ENCODE measurements at places on chromosomes 5 and 9. TPM values are rescaled to one million over a fixed set of nuclear protein-coding genes. Genes with fewer than 3 reads are reported as not detected.
A peak's percentile ranks its signal among the peaks of the same experiment; 100 is the strongest.

- H3K27ac ChIP-seq: no peak overlapping the region
- no peaks in the 10 kb centered on the region for H3K27me3 ChIP-seq
- H3K36me3 ChIP-seq: no peaks in the 10 kb centered on the region
- DNase-seq: peak; percentile 27
- peaks cover 53% of the 10 kb centered on the region for H3K4me1 ChIP-seq
- no peak overlapping the region for H3K4me3 ChIP-seq
Observed at GRCh38 chr9:68949271-68950000, 64.5 kb downstream of the PRKACG start.

The UBE2QL1 gene
- 0.10 TPM for total RNA-seq

The FGF1 gene
- total RNA-seq: not detected

DNA sequence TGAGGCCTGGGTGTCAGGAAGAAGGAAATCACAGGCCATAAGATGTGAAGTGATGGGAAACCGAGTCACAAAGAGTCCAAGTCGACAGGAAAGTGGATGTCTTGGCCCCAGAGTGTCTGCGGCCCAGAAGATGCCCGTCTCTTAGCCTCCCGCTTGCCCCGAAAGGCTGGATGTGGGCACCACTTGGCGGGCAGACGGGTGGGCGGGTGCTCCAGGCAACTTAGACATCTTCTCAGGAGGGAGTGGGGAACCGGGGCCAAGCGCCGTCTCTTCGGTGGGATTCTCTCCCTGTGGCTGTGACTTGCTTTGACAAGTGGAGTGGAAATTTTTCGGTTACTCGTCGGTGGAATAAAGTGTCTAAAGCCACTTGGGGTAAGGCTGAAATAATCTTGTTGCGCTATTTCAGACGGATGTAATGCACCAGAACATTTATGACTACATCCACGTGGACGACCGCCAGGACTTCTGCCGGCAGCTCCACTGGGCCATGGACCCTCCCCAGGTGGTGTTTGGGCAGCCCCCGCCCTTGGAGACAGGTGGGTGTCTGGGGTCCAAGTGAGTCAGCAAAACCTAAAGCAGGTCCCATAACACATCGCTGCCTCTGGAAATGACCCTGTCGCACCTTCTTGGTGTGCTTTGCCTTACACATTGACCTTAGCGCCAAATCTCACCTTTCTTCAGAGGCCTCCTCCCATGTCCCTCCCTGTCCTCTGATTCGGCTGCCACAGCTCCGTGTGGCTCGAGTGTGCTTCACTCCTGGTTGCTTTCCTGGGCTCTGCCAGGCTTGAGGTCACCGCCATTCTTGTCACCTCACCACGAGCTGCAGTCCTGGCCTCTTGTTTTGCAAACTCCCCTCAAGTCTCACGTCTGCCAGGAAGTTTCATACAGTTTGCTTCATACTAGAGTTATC, 20.4 kb upstream of the EXOC3 start:
- H3K4me3 ChIP-seq: no peak overlapping the region

GRCh38 chr9:137809040-137809576, 68.5 kb upstream of the CACNA1B start:
- H3K27me3 ChIP-seq: no peaks in the 10 kb centered on the region
- H3K27ac ChIP-seq: no peak overlapping the region
- no peak for DNase-seq
- H3K4me3 ChIP-seq: no peak overlapping the region
- peaks cover 10% of the 10 kb centered on the region for H3K4me1 ChIP-seq

The FGF10 gene
- not detected for total RNA-seq
